ENCODE measurements at places on chromosomes 4 and X.
A peak's percentile ranks its signal among the peaks of the same experiment; 100 is the strongest.

DNA sequence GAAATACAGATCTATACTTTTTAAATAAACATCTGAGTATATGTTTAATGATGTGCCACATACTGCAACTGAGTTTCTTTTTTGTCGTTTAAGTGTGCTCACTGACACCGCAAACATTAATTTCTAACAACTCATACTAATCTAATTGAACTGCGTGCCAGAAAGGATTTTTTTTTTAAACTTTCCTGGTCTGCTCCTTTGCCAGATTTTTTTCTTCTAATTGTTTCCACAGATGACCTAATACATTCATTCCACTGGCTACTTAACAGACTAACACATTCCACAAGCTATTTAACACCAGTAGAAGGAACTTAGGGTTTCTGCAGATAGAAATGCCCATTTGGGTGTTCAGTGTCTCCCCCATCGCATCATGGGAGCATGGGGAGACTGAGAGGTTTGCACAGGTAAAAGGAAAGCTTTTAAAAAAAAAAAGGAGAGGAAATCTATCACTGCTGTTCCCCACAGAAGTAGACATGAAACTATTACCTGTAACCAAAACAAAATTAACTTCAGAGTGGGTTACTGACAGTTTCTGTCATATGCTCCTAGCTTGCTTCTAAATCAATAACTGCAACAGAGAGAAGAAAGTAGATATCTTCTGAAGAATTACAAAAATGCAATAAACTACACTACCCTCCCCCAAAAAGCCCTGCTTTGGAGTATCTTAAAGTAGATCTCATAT lies 31.6 kb downstream of the SH3KBP1 start:
- DNase-seq = no peak

- no peak for DNase-seq
Measured at GRCh38 chr4:163895378-163896005, 401.0 kb downstream of the TMA16 start.

DNA sequence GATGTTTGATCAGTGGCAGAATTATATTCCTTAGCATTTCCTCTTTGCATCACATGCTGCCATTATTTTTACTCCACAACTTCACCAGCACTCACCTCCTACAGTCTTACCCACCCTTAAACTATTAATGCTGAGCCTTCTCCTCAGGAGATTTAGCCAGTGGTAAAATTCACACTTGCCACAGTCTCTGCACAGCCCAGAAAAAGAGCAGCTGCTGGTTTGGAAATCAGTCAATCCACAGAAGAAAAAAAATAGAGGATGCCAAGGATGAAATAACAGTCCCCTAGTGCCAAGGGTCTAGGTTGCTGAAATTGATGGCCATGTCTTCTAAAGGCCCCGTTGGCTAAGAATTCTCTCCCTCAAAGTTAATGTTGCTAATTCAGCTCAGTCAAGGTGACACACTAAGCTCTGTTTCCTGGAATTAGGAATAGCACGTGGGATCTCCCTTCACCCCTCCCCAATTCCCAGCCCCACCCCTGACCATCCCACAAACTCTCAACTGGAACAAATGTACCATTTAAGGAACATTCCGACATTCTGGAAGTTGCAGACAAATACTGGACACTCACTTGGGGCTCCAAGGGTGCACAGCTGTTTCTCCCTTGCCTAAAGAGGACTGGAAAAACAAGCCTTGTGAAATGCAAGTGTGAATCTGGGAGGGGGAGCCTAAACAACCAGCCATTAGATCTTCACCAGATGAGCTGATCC lies 5.7 kb downstream of the ATP1B4 start:
- DNase-seq = no peak

DNA sequence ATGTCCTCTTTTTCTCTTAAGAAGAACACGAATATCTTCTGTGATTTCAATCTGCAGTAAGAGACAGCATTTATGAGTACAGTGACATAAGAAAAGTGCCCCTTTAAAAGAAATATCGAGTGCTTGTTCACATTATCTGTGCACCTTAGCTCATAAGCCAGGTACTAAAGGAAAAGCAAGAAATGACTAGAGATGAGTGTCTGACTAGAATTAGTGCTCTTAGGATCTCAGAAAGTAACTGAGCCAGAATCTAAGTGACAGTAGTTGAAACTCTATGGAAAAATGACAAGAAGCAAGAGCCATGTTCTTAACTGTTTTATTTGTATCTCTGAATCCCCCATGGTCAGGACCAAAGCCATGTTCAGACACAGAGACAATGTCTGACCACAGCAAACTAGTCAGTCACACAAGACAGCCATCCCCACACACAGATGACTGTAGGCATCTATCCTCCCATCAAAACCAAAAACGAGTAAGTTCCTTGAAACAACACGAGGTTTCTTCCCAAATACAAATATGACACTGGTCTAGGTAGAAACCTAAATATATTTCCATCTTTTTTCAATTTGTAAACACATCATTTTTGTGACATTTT lies 36.8 kb downstream of the ACSL4 start:
- no peak for DNase-seq

DNA sequence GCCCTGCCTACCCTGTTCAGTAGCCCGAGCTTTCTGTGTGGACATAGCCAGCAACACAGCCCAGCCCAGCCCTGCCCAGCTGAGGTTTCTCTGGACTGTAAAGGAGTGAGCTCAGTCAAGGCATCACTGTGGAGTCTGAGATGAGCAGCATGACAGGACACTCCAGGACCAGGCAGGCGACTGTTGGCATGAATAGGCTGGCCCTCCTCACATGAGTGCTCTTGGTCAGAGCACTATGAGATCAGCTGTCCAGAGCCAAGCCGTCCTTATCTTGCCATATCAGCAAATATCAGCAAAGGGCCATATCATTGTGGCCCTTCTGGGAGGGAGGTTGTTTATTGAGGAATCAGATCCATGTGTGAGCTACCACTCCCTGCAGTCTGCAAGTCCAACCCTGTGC lies 30.9 kb downstream of the REELD1 start:
- DNase-seq = no peak

DNA sequence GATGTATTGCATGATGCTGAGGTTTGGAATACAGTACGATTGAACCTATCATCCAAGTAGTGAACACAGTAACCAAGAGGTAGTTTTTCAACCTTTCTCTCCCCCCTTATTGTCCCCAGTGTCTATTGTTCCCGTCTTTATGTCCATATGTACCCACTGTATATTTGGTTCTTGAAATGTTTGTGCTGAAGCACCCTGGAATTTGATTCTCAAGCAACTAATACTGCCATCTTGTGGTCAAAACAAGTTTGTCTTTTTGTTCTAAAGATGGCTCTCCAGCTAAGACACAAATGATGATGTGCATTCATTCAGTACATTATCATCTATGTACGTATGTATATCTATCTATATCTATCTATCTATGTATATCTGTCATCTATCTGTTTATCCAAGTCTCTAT lies 33.5 kb upstream of the DCX start:
- no peak for DNase-seq

DNA sequence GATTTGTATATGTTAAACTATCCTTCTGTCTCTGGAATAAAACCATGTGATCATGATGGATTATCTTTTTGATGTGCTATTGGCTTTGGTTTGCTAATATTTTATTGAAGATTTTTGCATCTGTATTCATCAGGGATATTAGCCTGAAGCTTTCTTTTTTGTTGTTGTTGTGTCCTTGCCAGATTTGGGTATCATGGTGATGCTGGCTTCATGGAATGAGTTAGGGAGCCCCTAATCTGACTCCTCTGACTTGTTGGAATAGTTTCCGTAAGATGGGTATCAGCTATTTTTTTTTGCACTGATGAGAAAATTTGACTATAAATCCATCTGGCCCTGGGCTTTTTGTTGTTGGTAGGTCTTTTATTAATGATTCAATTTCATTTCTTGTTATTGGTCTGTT lies 45.7 kb downstream of the ATP10D start:
- DNase-seq = no peak

DNA sequence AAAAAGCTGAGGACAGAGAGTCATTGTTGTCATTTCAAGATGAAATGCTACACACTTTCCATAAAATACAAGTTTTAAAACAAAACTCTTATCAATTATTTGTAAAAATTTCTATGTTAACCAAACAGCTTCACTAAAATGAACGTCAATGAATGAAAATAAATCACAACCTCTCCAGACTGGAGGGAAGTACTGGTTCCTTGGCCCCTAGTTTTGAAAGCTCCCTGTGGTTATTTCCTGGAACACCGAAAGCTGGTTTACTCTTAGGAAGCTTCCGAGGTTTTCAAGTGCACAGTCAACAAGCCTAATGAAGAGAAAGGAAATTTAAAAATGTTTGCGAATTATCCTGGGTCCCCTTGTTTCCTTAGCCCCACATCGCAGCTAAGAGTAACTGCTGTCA lies 191.1 kb upstream of the TTC29 start:
- no peak for DNase-seq

- peak; percentile 14 for DNase-seq
Measured at GRCh38 chrX:119880552-119881437, 9.2 kb downstream of the NDUFA1 start.

GRCh38 chr4:119068529-119068962 lies 67.1 kb upstream of the MYOZ2 start:
- DNase-seq = no peak

GRCh38 chrX:141669689-141670088 lies 28.9 kb downstream of the SPANXD start:
- DNase-seq = no peak

DNA sequence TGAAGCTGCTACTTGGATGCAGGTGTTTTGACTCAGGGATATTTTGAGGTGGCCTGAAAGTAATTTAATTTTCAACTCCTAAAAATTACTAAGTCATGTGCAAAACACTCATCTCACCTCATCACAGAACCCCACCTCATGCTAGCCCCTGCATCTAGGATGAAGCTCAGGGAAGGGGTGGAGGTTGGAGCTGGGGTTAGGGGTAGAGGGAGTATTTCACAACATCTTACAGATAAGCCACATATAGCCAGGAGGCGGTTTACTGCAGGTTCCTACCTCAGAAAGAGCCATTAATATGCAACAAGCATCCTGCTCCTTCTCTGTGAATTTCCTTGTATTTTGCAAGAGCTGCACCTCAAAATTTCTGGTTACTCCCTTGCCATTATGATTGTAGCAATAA lies 70.5 kb upstream of the TSPAN5 start:
- DNase-seq = no peak

- no peak for DNase-seq
Measured at GRCh38 chr4:159979953-159980352, 877.1 kb downstream of the RAPGEF2 start.

DNA sequence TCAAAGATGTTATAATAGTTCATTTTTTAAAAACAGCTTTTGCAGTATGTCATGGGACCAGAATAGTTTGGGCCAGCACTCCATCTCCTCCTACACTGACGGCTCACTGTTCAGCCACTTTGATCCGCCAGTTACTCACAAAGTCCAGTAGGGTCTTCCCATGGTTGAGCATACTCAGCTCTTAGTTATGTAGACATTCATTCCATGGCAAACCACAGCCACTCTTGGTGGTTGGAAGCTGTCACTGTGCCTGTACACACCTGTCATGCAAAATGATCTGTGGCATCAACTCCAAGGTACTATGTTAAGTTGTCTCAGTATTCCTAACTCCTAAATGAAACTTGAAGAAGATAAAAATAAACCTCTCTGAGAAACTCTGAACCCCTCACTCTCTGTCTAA lies 127.2 kb downstream of the NR3C2 start:
- no peak for DNase-seq

- no peak for DNase-seq
Measured at GRCh38 chr4:38392223-38392855, 271.7 kb upstream of the KLF3 start.

DNA sequence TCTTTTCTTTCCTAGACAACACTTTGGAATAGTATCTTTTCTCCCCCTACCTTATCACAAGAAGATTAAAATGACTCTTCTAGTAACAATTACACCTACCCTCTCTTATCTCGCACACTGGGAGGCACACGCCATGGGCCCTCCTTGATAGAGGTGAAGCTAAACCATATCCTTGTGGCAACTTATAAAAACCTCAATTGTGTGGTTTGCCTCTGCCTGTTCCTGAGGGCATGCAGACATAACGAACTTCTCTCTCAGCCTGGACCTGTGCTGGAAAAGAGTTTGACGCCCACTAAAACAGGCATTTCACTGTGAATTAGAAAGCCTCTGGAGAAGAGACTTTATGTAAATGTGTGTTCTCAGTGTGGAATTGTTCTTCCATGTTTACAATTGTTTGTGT lies 141.2 kb downstream of the NDST3 start:
- DNase-seq = no peak

GRCh38 chrX:81489987-81490386 lies 288.1 kb downstream of the SH3BGRL start:
- no peak for DNase-seq

GRCh38 chrX:150326541-150327247 lies 36.4 kb upstream of the MAMLD1 start:
- no peak for DNase-seq

- DNase-seq = no peak
Measured at GRCh38 chrX:136195247-136195646, 47.9 kb downstream of the FHL1 start.

DNA sequence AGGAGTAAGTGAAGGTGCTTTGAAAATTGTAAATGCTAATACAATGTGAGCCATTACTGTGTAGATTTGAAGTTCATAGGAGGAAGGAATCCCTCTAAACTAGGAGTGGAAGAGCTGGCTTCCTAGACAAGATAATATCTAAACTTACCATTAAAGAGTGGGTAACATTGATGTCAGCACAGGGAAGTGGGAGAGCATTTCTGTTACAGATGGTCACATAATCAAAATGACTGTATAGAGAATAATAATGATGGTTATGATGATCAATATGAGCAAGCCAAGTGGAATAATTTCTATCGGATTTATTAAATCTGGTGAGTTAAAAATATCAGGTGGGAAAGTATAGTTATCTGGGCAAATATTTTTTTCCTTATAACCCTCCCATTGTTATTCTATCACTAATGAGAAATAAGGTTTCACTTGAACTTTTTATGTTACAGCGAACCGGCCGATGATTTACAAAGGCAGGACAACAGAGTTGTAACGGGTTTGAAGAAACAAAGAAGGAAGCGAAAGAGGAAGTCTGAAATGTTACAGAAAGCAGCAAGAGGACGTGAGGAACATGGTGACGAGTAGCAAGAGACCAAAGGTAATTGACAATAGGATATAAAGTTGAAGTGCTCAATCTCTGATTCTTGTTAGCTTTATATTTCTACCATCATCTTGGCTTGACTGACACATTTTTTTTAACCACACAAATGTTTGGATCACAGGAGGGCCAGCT lies 43.5 kb downstream of the FMR1NB start:
- no peak for DNase-seq

DNA sequence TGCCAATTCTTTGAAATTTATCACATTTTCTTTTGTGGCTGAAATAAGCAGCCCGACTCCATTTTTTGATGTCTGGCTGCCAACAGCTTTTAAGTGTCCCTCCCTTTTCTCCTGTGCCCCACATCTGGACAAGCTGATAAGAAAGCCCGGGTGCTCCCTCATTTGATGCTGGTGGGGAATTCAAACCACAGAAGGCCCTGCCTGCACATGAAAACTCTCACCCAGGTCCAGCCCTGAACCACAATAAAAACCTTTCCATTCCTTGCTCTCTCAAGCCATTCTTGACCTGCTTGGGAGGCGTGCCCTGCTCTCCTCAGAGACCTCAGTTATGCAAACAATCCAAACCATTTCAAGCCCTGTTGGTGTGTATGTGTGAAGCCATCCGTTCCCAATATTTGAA lies 93.9 kb downstream of the FAM53A start:
- DNase-seq = no peak

- DNase-seq = no peak
Measured at GRCh38 chr4:148375584-148375983, 66.6 kb downstream of the NR3C2 start.

GRCh38 chrX:126967225-126967624 lies 147.7 kb downstream of the PRR32 start:
- DNase-seq = no peak

GRCh38 chr4:175277816-175278215 lies 359.7 kb downstream of the ADAM29 start:
- DNase-seq = no peak
